ENCODE measurements at places on chromosomes 11 and 22.

DNA sequence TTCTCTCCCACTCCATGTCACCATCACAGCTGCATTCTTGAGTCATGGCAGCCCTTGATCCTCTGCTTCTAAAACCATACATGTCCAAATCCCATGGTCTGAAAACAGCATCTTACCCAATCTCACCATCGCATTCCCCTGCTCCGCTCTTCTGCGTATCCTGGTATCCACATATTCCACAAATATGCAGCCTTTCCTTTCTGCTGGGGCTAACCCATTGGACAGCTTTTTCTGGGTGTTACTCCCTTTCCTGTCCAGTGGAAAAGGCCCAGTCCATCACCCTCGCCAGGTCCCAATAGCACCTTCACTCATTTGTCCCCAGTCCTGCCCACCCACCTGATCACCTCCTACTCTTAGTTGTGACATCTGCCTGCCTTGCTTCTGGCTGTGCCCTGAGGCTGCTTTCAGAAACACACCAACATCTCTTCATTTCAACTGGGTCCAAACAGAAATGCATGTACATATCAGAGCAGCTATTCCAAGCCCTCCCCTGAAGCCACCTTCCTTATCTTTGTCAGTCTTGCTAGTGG is 237.6 kb upstream of the TBCEL start:
- no peak for DNase-seq

GRCh38 chr11:57444362-57445121 is 15.8 kb upstream of the RTN4RL2 start:
- DNase-seq: no peak

GRCh38 chr11:3838504-3838903 is 2.3 kb downstream of the RHOG start:
- DNase-seq: no peak

DNA sequence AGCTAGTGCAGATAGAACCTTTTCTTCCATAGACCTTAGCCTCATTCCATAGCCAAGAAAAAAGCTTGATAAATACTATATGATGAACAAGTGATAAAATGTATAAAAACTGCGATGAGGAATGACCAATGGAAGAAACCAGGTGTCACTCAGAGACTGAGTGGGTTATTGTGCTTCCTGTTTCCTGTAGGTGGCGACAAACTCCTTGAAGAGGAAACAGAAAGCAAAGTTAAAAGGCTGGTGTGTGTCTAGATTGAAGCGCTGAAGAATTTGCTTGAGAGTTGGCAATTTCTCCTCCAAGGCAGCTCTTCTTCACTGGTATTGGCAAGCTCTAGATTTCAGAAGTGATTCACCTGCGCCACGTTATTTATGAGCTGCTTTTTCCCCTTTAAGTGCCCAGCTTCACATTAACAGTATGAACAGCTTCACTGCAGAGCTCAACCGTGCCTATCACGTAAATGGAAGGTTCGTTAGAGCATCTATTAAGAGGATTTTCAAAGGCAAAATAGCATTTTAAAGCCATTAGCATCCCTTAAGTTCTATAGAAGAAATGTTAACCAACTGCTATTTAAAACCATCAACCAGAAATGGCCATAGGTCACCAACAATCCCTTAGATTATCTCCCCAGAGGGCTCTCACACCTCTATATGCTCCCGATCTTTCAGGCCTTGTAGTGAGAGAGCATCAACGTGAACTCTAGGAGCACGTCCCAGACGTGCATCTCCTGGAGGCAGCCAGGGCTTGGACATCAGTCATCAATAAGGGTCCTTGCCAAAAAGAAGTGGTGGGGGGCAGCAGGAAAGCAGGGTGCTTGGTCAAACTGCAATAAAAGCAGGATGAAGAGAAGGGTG is 179.4 kb downstream of the CADM1 start:
- peak; percentile 46 for DNase-seq

GRCh38 chr11:115802641-115803040 is 298.4 kb upstream of the CADM1 start:
- DNase-seq: no peak
